NCI-H1417 treated with DMSO at 0.1 percent for 48 hours (cell line): ENCODE measurements at places on chromosomes 1 and 21.
A peak's percentile ranks its signal among the peaks of the same experiment; 100 is the strongest.

DNA sequence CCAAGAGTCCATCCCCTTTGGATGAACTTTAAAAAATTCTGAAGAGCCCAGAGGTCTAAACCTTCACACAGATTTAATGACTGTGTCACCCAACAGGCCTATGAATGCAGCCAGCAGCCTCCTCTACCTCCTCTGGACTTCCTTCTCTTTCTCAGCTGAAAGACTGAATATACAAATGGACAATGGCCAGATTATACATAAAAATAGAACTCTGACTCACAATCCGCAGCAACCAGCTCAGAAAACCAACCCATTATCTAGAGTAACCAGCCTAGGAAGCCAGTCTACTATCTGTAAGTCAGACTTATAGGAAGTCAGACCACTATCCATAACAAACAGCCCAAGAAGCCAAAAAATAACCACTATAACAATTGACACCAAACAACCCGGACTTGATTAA lies 224.5 kb downstream of the ASTN1 start:
- DNase-seq, result no peak

- DNase-seq, result peak; percentile 32
Measured at GRCh38 chr21:31872452-31873274, at the start of gene HUNK. HUNK (plus strand) TSS chr21:31873020; CDS start chr21:31873675, 655 bp downstream.

- no peak for DNase-seq
Measured at GRCh38 chr1:189192741-189193520, 1284.7 kb downstream of the BRINP3 start.

- no peak for DNase-seq
Measured at GRCh38 chr1:107152395-107152794, 11.6 kb downstream of the NTNG1 start.

GRCh38 chr21:31498985-31499384 lies 154.9 kb upstream of the TIAM1 start:
- DNase-seq, result no peak

DNA sequence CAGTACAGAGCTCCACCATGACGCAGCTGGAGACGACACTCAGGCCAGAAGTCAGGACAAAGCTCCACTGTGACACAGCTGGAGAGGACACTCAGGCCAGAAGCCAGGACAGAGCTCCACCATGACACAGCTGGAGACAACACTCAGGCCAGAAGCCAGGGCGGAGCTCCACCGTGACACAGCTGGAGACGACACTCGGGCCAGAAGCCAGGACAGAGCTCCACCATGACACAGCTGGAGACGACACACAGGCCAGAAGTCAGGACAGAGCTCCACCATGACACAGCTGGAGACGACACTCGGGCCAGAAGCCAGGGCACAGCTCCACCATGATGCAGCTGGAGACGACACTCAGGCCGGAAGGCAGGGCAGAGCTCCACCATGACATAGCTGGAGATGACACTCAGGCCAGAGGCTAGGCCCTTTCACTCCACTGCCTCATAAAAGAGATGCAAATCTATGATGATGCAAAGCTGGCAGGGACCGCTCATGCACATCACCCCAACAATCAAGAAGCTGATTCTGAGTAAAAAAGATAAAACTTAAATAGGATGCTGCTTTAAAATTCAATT lies 13.6 kb upstream of the OR2B11 start:
- DNase-seq, result no peak

DNA sequence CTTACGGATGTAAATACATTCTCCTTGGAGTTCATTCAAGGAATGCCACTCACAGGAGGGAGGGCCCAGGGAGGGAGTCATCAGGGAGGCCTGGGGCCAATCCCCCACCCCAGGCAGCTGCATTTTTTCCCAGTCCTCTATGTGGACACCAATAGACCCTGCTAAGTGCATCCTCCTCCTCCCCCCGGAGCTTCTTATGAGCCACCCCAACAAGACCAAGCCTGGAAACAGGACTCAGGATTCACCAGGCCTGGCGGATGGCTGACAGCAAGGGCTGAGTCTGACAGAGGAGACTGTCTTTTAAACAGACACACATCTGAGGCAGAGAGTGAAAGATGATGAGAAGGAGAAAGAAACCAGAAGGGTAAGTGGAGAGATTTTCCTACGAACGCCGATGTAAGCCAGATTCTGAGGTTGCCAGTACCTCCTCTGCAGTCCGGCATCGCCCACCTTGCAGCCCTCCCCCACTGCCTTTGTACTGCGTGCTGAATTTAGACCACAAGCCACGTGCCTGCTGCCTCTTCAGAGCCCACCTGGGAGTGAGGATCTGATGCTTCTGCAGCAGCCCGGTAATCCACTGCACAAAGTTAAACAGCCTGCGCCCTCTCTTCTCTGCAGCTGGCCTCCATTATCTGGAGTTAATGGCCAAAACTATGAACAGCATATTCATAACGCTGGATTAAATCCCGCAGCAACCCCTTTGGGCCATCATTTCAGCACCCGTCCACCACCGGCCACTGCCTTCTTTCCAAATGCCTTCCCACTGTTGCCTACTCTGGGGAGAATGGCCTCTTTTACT lies 17.6 kb upstream of the SFPQ start:
- no peak for DNase-seq

- no peak for DNase-seq
Measured at GRCh38 chr21:39073063-39073462, 110.2 kb downstream of the PSMG1 start.

GRCh38 chr21:37771181-37771580 lies 145.1 kb downstream of the KCNJ6 start:
- no peak for DNase-seq

GRCh38 chr1:28154078-28154594 lies 22.4 kb downstream of the PTAFR start:
- DNase-seq, result no peak

GRCh38 chr1:117556341-117556740 lies 49.5 kb upstream of the TENT5C start:
- no peak for DNase-seq

GRCh38 chr1:76989976-76990375 lies 122.7 kb downstream of the ST6GALNAC5 start:
- DNase-seq, result no peak

- no peak for DNase-seq
Measured at GRCh38 chr21:36704958-36705678, 6.2 kb downstream of the SIM2 start.

DNA sequence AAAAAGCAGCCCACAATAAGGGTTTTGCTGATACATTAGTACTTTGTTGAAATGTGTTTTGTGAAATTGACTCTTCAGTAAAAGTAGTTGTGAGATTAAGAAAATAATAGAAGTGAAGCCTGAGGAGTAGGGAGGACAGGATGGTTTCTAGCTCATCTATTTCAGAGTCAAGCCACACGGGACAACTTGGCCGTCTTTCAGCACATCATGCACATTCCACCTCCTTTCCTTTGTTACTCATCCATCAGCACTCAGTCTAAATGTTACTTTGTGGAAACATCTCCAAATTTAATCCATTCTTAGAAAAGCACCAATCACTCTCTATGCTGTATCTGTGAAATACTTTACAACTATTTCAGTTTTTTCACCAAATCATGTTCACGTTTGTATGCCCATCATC lies 223.3 kb downstream of the FGGY start:
- DNase-seq, result no peak

DNA sequence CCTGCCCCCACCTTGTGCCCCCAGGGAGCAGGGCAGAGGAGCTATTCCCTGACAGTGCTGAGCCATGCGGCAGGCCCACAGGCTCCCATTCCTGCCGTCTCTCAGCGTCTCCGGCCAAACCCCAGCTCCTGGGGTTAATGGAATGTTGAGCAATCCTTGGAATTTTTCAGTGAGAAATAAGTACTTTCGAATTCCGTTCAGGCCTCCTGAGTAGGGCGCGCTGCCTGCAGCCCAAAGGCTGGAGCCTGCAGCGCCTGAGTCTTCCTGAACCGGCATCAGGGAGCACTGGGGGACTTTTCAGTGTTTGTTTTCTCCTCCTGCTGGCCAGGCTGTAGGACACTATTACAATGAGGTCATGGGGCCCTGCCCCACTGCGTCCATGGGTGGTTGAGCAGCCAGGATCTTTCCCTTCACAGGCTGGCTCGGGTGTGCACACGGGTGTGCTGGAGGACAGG lies 33.3 kb upstream of the CSF1 start:
- no peak for DNase-seq

GRCh38 chr1:8562222-8562621 lies 244.3 kb downstream of the SLC45A1 start:
- DNase-seq, result no peak

DNA sequence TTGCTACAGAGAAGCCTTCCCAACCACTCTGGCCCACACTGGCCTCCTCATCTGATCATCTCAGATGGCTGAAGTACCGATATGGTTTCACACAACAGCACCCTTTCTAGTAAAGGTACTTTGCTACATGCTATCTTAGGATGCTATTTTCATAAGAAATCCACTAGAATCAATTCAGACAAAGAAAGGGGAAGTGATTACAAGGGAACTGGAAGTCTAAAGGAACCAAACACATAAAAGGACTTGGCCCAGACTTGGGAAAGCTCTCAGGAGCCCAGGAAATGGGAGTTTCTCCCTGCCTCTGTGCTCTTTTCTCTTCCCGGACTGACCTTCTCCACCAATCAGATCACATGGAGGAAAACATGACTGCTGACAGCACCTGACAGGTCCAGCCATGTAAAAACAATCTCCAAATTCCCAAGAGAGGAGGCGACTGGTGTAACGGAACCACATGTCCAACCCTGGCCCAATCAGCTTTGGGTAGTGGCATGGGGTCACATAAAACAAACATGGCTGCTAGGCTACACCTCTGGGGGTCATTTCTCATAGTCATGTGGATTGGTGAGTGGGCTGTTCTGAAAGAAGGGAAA lies 12.7 kb upstream of the FOXE3 start:
- no peak for DNase-seq

DNA sequence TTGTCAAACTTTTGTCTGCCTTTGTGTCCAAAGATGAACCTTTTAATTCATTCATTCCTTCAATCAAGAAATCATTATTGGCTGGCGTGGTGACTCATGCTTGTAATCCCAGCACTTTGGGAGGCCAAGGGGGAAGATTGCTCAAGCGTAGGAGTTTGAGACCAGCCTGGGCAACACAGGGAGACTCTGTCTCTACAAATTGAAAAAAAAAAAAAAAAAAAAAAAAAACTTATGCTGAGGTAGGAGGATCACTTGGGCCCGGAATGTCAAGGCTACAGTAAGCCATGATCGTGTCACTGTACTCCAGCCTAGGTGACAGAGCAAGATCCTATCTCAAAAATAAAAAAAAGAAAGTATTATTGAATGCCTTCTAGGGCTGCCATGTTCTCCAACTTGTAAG lies 51.3 kb upstream of the CXADR start:
- no peak for DNase-seq

GRCh38 chr1:62117018-62117750 lies 77.5 kb upstream of the L1TD1 start:
- no peak for DNase-seq

DNA sequence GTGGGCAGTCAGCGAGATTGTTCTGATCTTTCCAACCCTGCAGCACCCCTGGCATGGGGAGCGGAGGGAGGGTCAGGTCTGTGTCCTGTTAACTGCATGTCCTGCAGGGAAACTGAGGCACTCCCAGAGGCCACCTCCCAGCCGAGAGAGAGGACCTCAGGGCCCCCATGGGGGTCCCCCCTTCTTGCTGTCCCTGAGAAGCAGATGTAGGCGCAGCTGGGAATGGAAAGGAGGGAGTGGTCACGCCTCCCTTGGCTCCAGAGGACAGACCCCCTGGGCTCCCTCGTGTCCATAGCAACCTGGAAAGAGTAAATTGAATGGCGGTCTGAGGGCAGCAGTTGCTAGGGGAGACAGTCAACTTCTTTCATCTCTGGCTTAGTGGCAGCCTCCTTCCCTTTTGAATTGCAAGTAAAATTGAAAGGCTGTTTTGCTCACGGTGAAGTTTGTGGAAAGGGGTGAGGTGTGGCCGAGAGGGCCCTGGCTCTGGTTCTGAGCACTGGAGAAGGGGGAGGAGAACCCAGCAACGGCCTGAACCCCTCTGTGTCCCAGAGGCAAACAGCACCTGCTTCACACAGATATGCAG lies 4.9 kb downstream of the CROCC start:
- DNase-seq, result peak; percentile 84

DNA sequence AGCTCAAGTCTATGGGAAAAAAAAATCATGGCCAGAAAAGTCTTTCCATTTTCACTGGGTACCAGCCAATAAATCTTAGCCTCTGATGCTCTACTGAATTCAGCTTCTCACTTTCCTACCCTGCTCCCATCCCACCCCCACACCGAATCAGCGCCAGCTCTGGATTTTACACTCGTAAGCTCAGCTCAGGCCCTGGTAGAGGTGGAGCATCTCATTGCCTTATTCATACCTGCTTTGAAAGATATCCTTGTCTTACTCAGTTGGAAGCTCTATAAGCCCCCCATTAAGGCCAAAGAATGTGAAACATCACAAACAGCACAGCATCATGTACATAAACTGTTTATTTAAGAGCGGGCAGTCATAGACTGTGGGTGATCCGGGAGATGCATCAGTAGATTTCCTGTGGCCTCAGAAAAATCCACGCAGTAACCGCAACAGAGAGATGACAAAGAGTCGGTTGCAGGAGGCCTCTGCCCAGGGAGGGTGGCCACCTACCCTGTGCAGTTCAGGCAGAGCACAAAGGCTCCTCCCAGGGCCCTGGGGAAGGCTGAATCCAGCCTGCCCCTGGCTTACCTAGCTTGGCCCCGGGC lies 36.4 kb upstream of the ETS2 start:
- no peak for DNase-seq

DNA sequence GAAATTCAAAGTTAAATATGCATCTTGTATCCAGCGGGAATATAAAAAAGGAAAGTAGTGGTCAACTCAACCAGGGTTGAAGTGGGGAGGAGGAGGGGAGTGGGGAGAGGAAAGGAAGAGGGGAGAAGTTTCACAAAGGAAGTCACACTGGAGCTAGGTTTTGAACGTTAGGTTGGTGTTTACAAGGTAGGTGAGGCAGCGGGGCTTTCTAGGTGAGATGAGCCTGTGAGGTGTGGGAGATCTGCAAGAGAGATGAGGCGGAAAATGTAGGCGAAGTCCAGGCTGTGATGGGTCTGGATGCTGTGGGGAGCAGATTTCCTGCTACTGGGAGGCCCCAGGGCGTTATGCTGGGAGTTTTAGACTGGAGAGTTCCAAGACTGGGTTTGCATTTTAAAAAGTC lies 36.1 kb upstream of the IL20 start:
- DNase-seq, result no peak

GRCh38 chr1:78075621-78076020 lies 29.9 kb downstream of the GIPC2 start:
- no peak for DNase-seq

GRCh38 chr1:61138921-61139774 lies 56.8 kb downstream of the NFIA start:
- DNase-seq, result no peak

- no peak for DNase-seq
Measured at GRCh38 chr1:214570442-214570841, 19.0 kb upstream of the PTPN14 start.
